ENCODE measurements at places on chromosomes 4 and X.

DNA sequence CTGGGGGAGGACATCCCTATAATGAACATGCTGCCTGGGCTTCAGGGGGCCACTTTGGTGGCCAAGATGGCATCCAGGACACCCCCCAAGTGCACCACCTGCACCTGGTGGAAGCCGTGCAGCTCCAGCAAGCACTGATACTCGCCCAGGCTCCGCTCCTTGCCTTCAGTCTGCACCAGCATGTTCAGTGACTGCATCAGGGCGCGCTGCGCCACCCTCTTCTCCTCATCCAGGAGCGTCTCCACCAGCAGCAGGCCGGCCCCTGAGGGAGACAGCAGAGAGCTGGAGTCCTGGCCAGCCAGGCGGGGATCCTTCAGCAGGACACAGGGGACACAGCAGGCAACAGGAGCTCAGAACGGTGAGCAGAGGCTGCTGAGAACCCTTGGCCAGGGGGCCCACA, 11.3 kb upstream of the SLC25A6 start:
- DNase-seq, result no peak

DNA sequence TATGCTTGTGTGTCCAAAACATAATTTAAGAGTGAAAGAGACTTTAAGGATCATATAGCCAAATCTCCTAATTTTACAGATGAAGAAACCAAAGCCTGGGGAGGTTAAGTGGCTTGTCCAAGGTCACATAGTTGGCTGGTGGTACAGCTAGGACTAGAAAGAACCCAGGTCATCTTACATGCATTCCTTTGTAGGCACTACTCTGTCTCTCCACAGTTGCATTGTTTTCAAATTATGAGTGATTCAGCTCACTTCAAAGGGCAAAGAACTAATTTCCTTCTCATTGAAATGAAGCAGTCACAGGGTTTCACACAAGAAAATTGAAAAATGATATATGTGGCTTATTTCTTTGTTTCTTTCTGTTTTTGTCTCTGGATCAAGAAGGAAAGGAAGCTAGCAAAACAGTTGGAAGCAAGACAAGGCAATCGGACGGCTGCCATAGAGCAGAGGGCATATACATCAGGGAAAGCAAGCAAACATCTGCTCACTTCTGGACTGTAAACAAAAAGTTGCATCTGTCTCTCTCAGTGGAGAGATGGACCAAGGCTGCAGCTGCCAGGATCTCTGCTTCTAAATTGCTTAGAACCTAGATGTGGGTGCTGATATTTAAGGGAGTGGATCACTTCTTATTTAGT, 107.5 kb upstream of the AMOT start:
- no peak for DNase-seq

GRCh38 chr4:138189206-138189605, 52.9 kb downstream of the SLC7A11 start:
- no peak for DNase-seq

DNA sequence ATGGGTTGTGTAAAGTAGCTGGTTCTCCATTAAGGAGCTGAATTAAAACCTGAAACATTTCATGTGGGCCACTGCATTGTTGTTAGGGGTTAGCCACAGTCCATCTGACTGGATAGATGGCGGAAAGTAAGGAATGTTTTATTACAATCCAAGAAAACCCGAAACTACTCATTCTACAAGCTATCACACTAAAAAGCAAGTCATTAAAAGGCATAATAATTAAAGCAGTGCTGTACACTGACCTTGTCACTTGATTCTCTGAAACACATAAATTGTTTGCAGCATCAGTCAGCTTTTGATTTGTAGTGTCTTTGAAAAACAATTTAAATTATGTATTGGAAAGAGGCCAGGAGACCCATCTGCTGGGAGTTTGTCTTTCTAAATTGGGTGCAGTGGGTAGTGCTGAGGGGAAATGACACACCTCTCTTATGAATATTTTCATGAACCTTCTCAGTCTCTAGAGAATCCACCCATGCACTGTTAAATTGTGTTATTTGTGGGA, 75.7 kb upstream of the ANK2 start:
- DNase-seq, result no peak

DNA sequence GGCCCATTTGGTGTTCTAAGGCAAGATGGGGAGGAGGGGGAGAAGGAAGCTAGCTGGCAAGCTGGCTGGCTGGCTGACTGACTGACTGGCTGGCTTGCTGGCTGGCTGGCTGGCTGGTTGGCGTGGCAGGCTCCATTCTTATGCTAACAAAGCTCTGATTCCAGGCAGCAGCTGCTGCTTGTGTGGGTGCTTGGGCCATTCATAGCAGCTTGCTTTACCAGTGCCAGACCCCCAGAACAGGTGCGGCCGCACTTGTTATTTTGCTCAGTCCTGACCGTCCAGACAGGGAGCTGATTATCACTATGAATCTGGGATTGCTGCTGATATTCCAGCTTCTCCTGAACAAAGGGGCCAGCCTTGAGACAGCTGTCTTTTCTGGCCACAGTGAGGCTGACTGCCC, 131.2 kb upstream of the PAK3 start:
- no peak for DNase-seq

DNA sequence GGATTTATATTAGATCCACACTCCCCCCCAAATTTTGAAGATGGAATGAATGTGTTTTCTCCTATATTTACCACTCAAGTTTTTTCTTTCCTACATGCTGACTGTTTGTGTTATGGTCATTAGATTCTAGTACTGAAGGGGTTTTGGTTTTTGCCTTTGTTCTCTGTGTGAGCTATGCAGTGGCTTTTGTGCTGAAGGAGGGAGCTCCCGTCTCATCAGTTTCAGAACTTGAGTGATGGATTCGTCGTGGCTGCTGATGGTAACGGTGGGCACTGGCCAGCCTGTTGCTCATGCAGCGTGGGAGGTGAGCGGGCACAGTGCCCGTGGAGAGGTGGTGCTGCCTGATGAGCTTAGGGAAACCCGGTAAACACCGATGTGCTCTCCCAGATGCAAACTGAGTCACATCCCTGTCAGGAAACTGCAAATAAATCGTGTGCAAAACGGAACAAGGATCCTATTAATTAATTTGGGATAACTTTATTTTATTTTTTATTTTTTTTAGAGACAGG, 101.5 kb downstream of the SORBS2 start:
- DNase-seq, result no peak

DNA sequence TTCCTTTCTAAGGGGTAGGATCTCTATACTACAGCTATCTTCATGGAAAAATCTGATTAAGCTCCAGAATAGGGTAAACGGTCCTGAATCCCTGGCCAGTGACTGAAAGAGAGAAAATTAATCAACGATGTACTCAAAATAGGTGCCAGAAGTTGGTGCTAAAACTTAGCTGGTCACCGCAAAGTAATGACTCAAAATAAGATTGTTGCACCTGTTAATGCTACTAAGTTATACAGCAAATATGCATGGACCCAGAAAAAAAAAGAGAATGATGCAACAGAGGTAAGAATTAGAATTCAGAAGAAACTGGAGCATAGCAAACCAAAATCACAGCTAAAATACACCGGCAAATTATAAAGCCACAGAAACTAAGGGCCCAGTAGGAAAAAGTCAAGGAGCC, 239.7 kb upstream of the FAM241A start:
- no peak for DNase-seq

DNA sequence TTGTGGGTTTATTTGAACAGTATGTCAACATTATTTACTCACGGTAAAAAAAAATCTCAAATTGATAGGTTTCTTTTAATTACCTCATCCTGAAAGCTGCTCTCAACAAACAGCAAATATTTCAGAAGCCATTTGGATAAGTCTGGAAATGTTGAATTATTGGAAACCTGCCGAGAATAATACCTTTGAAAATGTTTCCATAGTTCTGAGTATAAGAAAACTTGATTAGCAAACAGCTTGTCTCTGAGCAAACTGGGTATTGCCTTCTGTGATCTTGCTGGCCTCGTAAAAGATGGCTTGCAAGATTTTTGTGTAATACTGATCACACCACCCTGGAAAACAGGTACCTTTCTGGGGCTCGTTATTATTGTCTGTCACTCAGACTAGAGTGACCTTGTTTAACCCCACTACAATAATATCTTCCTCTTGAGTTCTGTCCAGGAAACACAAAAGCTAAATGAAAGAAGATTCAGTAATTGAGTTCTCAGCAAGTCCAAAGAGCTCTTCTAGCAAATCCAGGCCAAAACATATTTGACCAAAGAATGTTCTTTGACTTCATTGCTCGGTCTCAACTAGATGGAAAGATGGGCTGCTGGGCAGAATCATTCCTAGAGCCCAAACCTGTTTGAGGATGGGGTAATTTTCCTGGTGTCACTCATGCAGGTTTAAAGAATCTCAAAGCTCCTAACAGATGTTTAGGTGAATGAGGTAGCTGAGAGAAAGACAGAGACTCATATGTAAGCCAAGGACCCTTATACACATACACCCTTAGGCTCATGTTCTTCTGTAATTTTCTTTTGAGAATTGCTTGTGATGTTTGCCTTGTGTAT, 255.6 kb upstream of the JADE1 start:
- DNase-seq, result no peak

DNA sequence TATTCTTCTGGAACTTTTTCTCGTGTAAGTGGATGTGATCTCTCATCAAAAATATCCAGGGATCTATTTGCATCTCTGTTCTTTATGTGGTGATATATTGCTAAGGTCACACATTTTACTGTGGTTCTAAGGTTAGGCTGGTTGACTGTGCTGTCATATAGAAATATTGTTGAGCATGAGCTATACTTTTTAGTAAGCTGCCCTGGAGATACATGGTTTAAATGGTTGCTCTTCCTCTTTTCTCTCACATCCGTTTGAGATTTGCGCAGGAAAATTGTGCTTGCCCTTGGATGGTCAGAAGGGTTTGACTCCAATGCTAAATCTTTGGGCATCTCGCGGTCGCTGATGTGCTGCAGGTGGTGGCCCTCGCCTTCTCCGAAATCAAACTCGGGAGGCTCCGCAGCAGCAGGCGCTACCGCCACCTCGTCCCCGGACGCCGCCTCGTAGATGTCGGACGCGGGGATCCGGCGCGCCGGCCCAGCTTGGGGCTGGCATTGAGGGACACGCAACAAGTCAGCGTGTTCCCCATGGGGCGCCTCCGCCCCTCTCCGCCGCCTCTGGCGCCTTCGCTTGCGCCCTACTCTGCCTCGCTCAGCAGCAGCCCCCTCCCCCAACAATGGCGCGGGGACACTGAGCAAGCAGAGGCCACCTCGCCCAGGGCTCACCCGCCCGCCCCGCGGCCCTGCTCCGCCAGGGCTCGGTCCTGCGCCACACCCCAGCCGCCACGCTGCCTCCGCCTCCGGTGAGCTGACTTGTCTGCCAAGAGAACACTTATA, 154.5 kb downstream of the MSN start:
- peak; percentile 27 for DNase-seq

- DNase-seq, result no peak
Measured at GRCh38 chr4:22460266-22460665, 55.6 kb downstream of the ADGRA3 start.

- no peak for DNase-seq
Measured at GRCh38 chr4:9745782-9746181, 35.7 kb upstream of the DRD5 start.

DNA sequence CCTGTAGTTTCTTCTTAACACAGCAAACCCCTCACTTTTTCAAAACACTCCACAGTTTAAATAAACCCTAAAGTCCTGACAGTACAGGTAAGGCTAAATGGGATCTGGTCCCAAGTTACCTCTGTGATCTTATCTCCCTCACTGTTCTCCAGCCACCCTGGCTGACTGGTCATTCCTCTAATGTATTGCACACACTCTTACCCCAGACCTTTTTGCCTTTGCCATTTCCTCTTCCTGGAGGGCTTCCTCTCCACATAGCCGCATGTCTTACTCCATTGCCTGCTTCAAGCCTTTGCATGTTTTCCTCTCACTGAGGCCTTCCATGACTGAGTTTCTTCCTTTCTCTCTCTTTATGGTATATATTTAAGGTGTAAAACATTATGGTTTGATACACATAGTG, 19.5 kb upstream of the ANXA3 start:
- DNase-seq, result no peak

- DNase-seq, result no peak
Measured at GRCh38 chr4:175176710-175177109, 258.6 kb downstream of the ADAM29 start.

- DNase-seq, result no peak
Measured at GRCh38 chr4:169383724-169384123, 113.0 kb upstream of the SH3RF1 start.

DNA sequence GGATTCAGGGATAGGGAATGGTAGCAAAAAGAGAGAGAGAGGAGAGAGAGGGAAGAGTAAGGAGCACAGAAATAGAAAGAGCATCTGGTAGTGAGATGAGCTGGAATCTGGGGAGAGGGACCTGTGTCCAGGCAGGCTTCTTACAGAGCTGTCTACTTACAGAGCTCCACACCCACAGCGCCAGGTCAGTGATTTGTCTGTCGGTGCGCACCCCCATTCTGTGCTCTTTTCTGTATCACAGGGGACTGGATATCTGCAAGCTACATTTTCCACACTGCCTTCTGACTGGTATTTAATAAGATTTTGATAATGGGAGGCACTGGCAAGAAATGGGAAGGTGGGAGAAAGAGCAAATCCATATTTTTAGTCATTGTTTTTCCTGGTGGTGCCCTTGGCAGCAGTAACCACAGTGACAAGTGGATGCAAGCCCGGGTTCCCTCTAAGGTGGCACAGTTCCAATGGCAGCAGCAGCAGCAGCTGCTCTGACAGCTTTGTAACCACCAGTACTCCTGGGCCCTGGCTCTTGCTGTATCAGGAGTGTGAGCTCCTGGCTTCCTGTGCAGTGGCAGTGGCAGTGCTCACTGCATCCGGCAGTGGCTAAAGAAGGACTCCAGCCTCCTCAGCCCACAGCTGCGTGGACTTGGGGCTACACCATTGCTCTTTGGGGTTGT, 300.5 kb downstream of the TRIML1 start:
- no peak for DNase-seq

- no peak for DNase-seq
Measured at GRCh38 chr4:154293427-154293826, 198.2 kb downstream of the DCHS2 start.

- no peak for DNase-seq
Measured at GRCh38 chr4:109972786-109973528, 60.3 kb downstream of the EGF start.

- no peak for DNase-seq
Measured at GRCh38 chr4:143399113-143399949, 62.7 kb downstream of the GAB1 start.

DNA sequence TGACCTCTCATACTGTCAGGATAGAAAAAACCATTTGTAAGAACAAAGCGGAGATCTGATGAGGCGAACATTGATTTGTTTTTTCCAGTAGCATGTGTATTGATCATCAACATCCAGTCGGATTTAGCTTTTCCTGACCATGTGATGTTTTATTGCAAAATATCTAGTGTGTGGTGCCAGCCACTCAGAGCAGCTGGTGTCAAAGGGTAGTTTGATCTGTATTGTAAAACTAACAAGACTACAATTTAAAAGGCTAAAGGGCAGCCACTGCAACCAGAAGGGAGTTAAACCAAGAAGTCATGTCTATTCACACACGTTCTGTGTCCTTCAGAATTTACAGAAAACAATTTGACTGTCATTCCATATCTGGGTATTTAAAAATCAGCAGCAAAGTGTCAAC, 719.0 kb upstream of the FRG1 start:
- DNase-seq, result no peak

DNA sequence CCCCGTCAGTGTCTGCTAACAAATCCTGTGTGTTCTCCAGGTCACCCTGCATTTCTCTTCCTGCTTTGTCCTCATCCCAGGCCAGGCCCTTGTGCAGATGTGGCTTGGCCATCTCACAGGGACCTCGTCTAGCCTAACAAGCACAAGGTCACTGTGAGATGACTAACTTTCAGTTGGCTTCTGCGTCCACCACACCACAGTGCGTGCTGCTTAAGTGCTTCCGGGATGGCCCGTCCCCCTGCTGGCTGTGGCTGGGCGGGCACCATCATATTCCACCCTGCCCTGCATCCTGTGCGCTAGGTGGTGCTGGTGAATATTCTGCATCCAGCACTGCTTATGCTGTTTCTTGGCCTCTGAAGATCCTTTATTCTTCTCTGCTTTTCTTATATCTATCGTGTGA, 33.8 kb downstream of the RBBP7 start:
- DNase-seq, result no peak

Data from stimulated activated CD4-positive, alpha-beta T cell treated with anti-CD3 and anti-CD28 coated beads, Interleukin-15, amount 100 ng/mL, for 1 hour (primary cell).